ENCODE measurements at places on chromosomes 5 and 9.
A peak's percentile ranks its signal among the peaks of the same experiment; 100 is the strongest.

DNA sequence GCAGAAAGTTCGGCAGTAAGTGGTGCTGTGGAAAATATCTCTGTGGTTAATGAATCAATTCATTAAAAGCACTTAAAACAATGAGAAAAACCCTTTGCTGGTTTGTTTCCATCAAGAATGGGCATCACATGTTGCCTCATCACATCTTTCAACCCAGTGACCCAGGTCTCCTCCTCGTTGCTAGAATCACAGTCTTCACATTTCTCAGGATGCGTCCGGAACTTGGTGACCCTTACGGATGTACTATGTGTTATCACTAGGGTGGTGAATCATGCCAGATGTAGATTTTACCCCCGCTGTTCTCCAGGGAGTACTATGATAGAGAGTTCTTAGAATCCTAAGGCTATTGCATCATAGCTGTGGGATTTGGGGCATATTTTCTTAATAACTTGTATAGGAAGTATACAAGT is 217.9 kb upstream of the KLF4 start:
- DNase-seq, result no peak

DNA sequence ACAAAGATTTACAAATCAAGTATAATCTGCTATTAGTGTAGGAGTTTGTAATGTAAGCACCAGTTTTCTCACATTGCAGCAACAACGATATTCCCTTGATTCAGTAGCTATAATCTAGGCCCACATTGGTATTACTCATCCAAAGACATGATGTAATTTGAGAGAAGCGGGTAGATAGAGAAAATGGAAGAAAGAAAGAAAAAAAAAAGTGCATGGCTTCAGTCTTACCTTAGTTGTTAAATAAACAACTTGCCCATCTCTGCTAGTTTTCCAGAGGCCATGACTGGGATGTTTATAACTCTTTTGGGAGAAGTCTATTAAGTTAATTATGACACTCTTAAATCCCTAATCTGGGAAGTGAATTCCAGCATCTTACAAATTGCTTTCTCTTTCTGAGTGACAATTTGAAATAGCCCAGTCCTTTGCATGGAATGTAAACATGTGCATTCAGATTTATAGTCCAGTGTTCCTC is 2.8 kb downstream of the MELK start:
- no peak for DNase-seq

GRCh38 chr9:130672466-130672865 is 8.1 kb downstream of the PRDM12 start:
- DNase-seq, result no peak

- no peak for DNase-seq
These were observed 6.6 kb downstream of the SLC46A2 start for GRCh38 chr9:112884101-112884500.

DNA sequence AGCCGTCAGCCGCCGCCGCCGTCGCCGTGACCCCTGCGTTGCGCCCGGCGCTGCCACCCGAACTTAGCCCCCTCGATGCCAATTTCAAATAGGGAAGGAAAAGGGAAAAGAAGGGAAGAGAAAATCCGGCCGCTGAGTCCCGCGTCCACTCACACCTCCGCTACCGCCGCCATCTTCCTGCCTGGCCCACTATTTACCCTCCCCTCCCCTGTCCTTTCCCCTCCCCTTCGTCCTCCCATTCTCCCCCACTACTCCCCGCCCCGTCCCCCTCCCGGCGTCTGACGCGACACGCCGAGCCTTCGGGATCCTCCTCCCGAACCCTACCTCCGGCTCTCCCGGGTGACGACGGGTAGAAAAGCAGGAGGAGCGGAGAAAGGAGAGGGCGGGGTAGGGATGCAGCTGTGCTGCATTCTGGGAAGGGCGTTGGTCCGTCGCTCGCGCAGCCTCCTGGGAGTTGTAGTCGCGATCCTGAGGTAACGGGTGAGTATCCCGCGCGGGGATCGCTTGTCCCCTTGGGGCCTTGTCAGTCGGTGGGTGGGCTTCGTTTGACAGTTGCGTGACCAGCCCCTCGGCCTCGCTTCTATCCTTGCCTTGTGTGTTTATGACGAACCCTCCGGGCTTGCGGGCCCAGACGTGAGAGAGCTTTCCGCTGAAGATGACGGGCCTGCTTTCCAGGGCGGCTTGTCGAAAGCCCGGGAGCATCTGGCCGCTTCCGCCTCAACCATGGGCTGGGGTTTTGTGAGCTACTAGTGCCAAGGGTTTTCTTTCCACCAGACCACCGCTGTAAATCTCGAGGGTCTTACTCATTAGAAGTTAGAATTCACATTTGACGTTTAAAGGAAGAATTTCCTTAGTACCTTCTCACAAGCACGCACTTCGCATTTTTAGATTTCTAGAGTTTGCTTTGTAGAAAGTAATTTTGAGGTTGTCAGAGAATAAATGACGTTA is at the start of the genes CERT1 and POLK:
CERT1 (minus strand) TSS at position 195 of the 948 bp plus-strand sequence. CDS start 422 bp downstream, outside the sequence.
POLK (plus strand) TSS at position 457 of the 948 bp plus-strand sequence.
- DNase-seq, result peak; percentile 98

DNA sequence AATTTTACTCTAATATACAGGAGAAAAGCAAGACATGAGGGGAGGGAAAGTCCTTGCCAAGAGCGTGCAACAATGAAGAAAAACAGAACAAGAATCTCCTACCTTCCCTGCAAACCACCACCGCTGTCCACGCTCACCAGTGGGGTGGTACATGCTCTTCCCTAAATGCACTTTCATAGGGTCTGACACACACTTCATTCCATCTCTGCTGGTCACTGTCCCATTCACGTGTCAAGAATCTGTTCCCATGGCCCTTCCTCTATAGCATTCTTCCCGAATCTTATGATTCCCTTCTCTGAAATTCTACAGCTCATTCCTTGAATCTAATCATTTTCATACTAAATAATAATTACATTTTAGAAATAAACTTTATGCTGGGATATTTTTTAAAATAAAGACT is 11.4 kb upstream of the DNAH5 start:
- DNase-seq, result no peak

DNA sequence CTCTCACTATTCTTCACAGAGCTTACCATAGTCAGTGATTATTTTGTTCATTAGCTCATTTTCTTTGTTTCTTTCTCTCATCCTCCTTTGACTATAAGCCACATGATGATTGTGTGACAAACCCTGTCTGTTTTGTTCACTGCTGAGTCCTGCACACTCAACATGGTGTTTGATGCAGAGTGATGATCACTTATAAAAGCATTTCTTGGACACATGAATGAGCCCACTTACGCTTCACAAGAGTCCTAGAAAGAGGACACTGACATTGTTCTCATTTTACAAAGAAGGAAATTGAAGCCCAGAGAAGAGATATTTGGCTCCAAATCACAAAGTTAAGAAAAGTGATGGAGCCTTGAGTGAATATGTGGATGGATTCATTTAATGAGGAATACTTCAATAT is 13.4 kb downstream of the ABLIM3 start:
- DNase-seq, result no peak

GRCh38 chr9:95143591-95144561 is 173.6 kb downstream of the FANCC start:
- no peak for DNase-seq

DNA sequence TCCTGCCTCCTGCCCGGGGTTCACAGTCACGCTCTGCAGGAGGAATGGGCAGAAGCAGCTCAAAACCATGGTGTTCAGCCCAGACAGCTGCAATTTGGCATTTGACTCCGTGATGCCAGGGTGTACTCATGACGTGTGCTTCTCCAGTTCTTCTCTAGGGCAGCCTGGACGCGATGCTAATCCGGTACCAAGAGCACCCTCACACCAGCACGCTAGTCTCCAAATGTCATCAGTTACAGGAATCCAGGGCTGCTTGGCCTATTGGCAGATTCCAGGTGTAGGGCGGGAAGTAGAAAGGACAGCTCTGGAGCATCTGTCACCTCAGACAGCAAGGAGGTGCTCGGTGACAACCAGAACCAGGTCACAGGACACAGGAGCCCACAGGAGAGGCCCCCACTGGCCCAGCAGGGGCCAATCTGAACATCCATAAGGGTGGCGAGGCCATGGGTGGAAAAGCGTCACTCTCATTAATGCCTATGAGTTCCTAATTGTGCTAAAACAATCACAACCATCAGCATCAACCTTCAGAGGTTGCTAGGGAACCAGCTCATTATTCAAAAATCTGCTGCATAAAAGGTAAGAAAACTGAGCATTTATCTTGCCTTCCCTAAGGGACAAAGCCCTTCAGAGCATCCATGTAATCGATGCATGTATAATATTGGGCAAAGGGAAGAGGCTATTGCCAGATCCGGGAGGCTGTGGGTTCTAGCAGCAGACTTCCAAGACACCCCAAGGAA is 241.9 kb upstream of the IRX4 start:
- DNase-seq, result no peak

DNA sequence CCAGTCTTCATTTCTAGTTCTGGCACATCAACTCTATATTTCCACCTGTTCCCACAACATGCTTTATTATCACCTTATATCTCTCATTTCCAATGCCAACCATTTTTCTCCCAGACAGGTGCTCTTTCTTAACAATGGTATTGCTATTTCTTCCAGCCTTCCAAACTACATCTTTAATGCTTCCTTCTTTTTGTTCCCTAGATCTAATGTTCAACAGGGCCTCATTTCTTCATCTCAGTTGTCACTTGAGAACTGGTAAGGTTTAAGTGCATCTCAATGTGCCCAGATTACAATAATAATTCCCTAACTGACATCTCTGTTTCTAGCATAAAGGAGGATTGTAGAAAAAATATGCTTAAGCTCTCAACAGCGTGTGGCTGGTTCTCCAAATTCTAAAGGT is 272.6 kb downstream of the COX7C start:
- no peak for DNase-seq

DNA sequence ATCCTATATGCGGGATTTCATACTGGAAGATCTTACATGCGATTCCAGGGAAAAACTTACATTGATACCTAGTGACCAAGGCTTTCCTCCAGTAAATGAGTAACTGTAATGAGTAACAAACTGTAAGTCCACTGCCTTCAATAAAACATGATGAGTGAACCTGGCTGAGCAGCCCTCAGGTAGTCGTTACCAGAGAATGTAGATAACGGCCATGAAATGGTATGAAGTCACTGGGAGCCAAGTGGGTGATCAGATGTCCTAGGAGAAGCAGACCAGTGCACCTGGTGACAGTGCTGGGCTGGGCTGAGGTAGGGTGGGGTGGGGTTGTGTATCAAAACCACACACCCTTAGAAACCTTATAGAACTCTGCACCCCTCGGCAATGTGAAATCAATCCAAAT is 203.6 kb downstream of the ALDH1A1 start:
- no peak for DNase-seq

- no peak for DNase-seq
These were observed 17.0 kb upstream of the TDRD7 start for GRCh38 chr9:97394881-97395280.

DNA sequence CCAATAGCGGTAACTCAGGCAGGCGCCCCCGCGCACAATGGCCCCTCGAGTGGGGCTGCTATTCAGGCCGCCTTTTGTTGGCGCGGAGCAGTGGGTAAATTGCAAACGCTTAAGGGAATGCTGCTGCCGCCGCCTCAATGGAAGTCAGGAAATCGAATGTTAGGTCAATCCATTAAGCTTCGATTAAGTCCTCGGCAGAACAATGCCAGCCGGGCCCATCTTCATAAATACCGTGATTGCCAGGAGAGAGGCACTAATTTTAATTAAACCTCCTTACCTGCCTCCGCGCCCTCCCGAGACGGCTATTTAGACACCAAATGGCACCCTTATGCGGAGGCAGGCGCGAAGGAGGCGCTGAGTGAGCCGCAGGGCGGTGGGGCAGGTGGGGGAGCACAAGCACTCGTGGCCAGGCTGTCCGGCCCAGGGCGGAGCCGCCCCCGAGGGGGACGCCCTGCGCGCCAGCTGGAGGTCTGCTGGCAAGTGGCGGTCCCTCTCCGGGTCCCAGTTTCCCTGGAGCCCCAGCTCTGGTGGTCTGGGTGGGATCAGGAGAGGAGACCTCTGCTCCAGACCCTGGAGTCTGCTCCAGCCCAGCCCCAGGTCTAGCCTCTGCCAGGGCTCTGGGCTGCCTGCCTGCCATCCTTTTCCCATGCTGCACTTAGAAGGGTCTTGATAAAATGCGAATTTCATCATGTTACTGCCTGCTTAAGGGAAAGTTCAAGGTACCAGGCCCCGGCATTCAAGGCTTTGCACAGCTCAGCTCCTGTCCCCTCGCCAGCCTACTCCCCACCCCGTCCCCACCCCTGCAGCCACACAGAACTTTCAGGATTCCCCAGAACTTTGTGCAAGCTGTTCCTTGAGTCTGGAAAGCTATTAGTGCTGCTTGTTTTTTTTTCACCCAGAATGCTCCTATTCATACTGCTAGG is 19.7 kb downstream of the NR5A1 start:
- DNase-seq, result no peak

GRCh38 chr9:7996558-7996957 is 197.0 kb upstream of the DMAC1 start:
- DNase-seq, result no peak

DNA sequence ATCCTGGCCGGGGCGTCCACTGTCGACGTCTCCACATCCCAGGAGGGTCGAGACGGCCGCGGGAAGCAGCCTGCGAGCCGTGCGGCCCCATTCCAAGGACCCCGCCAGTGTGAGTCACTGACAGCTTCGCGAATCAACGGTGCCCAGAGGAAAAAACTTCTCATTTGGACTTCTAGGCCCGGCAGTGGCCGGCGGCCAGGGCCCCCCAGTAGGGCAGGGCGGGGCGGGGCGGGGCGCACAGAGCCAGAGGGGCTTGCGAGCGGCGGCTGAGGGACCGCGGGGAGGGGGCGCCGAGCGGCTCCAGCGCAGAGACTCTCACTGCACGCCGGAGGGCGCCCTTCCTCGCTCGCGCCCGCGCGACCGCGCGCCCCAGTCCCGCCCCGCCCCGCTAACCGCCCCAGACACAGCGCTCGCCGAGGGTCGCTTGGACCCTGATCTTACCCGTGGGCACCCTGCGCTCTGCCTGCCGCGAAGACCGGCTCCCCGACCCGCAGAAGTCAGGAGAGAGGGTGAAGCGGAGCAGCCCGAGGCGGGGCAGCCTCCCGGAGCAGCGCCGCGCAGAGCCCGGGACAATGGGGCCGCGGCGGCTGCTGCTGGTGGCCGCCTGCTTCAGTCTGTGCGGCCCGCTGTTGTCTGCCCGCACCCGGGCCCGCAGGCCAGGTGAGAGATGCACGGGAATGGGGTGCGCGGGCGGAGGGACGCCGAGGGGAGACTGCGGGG is at the start of gene F2R:
F2R (plus strand) TSS at position 391 of the 720 bp plus-strand sequence; CDS start at position 573, 182 bp downstream.
- DNase-seq, result no peak

- no peak for DNase-seq
These were observed 344.3 kb downstream of the ZNF608 start for GRCh38 chr5:124402144-124402581.

GRCh38 chr5:7902666-7903625 is 34.0 kb downstream of the MTRR start:
- DNase-seq, result no peak

GRCh38 chr5:59745415-59745863 is 148.1 kb downstream of the PDE4D start:
- DNase-seq, result no peak

GRCh38 chr5:132378580-132378979 is 9.1 kb downstream of the SLC22A5 start:
- no peak for DNase-seq
